ENCODE measurements at places on chromosomes 6 and 20.

- peak; percentile 81 for DNase-seq
Observed at GRCh38 chr6:42781796-42782688, at the start of gene BICRAL. BICRAL (plus strand) TSS chr6:42782052; CDS start chr6:42822023, 39,971 bp downstream.

DNA sequence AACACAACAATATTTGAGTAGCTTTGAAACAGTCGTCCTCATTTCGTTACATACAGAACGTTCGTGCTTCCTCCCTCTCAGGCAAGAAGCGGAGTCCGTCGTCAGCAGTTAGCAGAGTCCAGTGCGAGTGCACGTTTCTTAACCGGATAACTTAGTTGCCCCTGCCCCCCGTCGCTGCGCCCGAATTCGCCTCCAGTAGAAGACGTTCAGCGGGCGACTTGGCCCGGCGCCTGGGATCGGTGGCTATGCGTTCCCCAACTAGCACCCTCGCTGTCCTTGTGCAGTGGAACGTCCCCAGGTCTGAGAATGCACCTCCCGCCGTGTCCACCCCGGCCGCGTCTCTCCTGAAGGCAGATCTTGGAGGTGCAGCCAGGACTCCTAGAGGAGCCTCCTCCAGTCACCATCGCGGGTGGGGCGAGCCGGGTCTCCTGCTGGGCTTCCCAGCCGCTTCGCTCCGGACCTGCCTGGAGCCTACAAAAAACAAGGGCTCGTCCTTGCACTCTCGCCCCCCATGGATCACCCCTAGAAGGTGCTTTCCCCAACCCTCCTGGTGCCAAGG is 910 bp upstream of the PCSK2 start:
- DNase-seq, result no peak

- no peak for DNase-seq
Observed at GRCh38 chr20:325889-326644, 715 bp downstream of the SOX12 start.

DNA sequence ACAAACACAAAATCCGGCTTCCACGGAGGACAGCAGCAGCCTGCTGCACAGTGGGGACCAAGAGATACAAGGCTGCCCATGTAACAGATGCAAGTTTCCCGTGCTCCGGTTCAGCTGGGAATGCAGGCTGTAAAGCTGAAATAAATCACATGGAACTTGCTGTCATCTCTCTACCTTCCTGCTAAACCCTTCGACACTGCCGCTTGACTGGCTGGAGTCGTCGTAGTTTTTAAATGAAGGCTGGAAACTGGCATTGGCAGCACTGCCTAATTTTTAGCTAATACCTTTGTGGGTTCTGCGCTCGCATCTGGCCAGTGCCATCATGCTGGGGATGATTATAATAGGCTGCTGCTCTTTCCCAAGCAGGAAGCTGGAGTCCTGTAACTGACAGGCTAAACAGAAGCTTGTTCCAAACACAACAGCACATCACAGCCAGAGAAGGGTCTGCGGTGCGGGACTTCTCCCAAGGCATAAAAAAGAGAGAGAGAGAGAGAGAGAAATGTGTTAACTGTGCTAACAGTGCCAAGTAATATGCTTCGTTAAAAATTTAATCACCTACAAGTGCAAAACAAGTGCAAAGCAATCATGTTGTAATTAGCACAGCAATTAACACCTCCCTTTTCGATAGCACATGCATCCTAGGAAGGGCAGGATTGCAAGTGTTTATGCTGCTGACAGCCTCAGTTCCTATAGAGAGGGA is 146.1 kb downstream of the TFAP2A start:
- no peak for DNase-seq

DNA sequence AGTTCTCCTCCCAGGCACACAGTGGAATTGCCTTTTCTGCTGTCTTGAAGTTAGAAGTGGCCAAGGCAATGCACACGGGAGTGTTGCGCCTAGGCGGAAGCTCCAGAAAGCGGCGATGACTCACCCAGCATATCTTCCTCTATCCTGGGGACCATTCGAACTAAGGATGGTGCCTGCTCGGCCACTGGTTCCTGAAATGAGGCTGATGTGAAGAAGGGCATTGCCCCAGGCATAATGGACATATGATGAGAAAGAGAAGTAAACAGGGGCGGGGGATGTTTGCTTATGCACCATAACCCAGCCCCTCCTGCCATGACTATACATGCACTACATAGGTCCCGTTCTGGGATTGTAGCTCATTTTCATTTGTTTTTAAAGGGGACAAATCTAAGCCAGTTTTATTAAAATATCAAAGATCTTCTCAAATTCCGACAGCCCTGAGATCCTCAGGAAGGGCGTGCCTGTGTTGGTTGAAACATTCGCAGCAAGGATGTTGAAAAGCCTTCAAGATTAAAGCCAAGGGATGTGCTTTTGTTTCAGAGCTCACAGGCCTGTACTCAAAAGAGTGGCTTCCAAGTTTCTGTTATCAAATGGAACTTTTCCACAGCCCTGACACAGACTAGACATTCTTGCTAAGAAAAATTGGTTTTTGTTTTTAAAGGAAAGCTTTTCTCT is 218.5 kb downstream of the LY86 start:
- DNase-seq, result no peak

DNA sequence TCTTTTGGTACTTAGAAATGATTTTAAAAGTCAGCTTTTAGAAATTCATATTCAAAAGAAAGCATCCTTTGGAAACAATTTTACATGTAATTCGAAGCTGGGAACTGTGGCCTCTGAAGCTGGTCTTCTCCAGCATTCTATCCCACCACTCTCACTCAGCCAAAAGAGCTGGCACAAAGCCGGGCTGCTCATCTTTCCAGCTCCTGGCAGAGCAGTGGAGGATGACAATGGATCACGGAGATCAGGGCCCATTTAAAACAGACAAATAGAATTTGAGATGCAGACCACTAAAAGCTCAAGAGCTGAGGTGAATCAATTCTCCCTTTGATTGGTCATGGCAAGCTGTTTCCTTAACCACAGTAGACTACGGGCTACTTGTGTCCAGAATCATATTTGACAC is 60.6 kb downstream of the OTOR start:
- DNase-seq, result no peak
